ENCODE measurements at places on chromosomes 13 and 19.

DNA sequence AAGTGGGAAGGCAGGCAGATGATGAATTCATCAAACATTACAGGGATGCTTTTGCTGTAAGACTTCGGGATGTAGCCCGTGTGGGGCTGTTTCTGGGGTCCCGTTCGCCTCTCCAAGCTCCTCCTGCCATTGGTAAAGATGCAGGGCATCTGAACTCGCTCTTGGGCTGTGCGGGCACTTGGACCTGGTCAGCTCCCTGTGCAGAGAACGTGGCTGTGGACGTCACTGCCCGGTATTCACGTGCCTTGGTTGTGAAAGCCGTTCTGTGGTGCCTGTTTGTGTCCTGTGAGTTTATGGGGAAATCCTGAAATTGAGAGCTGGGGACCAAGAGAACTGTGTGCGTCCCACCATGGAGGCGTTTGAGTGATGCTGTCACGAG is 5.4 kb downstream of the TFDP1 start:
- DNase-seq: no peak

DNA sequence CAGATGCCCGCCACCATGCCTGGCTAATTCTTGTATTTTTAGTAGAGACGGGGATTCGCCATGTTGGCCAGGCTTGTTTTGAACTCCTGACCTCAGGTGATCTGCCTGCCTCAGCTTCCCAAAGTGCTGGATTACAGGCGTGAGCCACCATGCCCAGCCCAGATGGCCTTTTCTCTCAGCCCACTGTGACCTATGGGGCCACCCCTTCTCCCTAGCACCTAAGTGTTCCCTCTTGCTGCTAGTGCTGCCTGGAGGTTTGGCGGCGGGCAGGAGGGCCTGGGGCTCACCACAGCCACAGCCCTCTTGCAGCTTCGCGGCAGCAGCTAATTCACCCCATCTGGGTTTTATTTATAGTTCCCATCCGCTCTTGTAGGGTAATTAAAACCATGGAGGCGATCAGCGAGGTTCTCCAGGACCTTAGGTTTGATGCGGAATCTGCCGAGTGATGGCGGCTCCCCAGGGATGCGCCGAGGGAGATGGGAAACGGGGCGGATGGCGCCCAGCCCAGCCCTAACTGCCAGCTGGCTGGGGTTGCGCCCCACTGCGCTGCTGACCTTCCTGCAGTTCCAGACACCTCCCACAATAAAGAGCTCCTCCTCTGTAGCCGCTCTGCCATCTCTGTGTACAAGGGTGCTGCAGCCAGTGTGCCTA is 3.3 kb downstream of the REX1BD start:
- no peak for DNase-seq

GRCh38 chr19:39223703-39224279 is 19.7 kb upstream of the SYCN start:
- no peak for DNase-seq

DNA sequence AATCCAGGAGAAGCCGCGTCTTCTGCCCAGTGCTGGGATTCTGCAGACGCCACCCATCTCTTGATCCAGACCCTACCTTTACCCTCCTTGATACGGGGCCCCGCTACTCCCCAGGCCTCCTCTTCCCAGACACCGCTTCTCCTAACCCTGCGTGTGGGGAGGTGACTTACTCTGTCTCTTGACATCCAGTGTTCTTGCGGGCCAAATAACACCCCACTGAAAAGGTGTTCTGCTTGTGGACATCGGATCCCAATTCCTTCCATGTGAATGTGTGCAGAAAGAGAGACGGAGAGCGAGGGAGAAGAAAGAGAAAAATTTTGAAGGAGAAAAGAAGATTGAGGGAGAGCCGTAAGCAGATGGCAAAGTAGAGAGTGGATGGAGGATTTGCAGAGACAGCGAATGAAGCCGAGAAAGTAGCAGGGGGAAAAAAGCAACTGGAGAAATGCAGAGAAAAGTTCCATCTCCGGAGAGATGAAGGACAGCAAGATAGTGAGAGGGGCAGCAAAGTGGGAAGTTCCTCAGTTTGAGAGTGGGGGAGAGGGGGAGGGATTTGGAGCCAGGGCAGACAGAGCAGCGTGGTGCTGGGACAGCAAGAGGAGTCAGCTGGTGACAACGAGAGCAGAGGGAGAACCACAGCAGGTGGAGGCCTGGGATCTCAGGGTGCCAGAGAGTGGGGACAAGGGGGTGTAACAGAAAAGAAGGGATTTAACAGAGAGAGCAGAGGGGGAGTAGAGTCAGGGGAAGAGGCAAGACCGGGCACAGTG is 814 bp downstream of the ZNF480 start:
- DNase-seq: no peak

DNA sequence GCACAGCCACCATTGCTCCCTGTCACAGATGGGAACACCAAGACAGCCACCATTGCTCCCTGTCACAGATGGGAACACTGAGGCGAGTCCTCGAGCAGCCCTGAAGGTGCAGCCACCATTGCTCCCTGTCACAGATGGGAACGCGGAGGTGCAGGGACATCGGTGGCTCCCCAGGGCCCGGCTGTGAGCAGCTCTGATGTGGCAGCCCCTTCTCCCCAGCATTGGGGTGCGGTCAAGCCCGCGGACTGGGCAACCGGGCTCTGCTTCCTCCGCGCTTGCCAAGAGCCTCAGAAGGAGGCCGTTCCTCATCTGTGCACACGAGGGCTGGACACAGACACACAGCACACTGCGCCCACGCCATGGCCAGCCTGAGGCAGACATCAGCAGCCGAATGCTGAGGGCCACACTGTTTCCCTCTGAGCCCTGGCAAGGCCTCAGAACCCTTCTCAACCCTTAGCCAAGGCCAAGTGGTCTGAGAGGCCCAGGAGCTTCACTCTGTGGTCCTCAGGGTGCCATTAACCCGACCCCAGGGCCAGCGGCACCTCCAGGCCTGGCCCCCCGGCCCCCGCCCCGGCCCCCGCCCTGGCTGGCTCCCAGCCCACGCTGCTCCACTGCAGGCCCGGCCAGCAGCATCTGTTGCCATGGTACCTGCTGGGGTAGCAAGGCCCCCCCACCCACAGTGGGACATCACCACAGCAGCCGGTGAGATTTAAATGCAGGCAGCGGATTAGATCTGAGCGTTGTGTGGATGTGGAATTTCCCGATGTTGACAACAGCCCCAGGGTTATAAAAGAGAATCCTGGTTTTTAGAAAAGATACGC is 18.4 kb downstream of the C2CD4C start:
- no peak for DNase-seq
